Gastroesophageal sphincter (tissue), 4 donors: ENCODE measurements at places on chromosomes 11 and 22.

DNA sequence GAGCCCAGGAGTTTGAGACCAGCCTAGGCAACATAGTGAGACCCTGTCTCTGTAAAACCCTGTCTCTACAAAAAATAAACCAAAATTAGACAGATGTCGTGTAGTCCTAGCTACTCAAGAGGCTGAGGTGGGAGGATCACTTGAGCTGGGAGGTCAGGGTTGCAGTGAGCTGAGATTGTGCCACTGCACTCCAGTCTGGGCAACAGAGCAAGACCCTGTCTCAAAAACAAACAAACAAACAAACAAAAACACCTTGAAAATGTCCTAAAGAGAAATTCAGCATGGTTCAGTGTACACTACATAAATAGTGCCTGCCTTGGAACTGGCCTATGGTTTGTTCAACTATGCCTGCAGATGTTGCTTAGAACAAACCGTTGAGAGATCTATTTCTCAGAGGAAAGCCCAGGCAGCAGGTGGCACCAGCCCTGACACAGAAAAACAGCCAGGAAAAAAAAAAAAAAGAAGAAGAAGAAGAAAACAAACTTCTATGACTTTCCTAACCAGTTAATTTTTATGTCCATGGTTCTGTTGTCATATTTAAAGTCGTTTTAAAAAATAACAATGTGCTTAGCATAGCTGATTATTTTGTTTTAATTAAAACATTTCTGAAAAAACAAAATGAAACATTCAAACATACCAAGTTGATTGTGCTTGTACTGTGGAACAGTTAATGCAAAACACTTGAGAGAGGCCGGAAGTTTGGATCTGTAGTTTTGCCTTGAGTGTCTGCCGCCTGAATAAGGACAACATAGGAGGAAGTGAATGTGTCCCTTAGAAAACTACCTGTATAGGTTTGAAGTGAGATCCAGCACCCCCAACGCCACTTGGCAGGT, 5.4 kb downstream of the KREMEN1 start:
- no peak for ATAC-seq

DNA sequence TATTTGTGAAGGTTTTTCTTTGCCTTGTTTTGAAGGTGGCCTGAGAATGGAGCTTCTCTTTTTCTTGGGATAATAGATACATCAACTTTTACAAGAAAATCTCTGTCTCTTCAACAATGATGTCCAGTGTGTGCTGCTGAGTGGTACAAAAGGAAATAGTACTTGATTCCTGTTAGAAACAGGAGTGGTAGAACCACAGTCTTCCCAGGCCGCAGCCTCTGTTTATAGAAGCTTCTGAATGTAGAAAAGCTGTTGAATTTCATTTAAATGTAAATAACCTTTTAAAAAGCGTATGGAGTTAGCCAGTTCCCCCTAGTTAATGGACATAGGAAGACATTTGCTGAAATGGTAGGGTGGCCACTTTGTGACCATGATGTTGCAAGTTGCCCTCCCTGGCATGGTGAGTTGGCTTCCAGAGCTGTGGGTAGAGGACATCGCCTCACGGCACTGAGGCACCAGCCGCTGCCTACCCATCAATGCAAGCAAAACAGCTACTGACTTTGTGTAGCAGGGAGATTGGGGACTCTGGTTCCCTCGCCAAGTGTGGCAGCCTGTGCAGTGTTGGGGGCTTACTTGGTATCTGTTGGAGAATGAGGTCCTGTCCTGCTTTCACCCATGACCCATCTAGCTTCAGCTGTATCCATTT, 31.6 kb downstream of the C11orf91 start:
- ATAC-seq = no peak

- ATAC-seq = no peak
These were observed 86.4 kb downstream of the MYO18B start for GRCh38 chr22:25828422-25828821.

DNA sequence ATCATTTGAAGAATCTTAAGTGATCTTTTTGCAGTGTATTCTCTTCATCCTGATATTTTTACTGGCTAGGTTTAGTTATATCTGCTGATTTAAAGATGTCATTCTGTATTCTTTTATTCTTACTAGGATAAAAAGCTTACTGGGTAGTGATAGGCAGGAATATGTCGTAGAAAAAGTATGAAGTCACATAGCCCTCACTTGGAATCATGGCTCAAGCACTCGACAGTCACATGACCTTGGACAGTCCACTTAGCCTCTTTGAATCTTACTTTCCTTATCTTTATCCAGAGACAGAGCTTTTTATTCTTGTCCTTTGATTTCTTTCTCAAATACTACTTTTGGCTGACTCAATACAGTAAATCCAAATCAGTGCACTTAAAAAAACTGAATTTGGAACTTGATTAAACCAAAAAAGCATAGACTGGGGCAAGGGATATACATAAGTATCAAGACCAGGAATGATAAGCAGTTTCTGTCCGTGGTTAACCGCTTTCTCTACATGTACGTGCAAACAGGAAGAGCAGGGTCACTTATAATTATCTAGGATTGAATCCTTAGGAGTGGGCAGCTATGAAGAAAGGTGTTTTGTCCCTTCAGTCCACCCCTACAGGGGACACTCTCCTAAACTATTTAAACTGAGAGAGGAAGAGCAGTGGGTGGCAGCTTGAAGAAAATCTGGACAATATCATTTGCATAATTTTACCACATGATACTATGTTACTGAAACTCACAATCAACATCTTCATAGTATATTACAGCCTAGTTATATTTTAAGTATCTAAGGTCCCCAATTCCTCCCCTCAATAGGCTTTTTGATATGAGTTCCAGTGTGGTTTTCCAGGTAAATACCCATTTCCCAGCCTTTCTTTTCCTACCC, 8.0 kb downstream of the MMP7 start:
- ATAC-seq = no peak

- ATAC-seq = no peak
These were observed 680.9 kb upstream of the ANO5 start for GRCh38 chr11:21511835-21512440.

DNA sequence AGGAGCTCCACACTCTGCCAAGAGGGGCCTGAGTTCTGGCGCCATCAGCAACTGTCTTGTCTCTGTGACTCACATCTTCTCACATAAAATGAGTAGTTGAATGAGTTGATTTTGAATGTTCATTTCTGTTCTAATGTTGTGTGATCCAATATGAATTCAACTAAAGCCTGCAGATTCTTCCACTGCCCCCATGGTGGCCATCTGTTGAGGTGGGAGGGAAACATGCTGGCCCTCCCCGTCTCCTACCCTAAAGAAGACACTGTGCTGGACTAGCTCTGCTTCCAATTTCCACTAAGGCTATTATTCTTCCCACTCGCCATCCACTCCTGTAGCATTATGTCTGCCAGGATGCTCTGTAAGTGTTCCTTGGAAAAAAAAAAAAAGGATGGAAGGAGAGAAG, 555.6 kb upstream of the LARGE1 start:
- no peak for ATAC-seq

DNA sequence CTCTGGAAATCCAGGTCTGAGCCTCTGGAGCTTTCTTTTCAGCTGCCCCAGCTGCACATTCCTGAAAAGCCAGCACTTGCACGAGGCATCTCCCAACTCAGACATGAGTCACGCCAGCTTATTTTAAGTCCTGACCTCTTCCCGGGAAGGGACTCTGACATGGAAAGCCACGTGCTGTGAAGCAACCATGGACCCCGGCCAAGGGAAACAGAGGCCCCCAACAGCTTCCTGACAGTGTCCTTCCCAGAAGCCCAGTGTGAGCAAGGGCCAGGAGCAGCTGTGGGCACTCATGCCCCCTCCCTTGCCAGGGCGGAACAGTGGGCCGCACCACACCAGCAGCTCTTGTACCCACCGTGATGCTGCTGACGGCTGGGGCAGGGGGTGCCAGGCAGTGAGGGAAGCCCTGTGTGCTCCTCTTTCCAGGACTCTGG, 118.8 kb upstream of the CADM1 start:
- ATAC-seq = peak; percentile 85

DNA sequence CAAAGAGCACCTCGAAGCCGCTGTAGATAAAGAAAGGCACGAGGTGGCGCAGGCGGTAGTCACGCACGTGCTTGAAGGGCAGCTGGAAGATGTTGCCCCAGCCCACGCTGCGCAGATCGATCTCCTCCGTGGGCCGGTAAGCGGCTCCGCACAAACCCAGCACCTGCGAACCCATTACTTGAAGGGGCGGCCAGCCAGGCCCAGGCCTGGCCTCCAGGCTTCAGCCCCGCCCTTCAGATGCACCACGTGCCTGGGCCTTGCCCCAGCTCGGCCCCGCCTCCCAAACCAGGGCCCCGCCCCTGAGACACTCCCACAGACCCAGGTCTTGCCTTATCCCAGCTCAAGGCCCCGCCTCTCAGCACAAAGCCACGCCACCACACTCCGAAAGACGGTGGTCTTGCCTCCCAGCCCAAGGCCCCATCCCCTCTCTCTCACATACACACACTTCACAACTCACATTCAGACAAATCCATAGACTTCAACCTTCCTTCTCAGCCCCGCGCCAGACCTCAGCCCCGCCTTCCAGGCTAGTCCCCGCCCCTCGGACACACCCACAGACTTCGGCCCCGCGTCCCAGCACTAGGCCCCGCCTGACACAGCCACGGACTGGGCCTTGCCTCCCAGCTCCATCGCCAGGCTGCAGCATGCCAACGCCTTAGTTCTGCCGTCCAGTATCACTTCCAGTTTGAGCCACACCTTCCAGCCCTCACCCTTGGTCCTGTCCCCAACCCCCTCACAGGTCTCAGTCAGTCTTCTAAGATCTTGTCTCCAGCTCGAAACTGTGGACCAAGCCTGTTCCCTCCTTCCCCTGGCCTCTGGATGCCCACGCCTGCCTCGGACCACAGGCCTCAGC, 7.0 kb downstream of the UNC93B1 start:
- ATAC-seq = peak; percentile 82

GRCh38 chr11:116901211-116901610, 63.8 kb upstream of the APOA1 start:
- ATAC-seq = no peak

DNA sequence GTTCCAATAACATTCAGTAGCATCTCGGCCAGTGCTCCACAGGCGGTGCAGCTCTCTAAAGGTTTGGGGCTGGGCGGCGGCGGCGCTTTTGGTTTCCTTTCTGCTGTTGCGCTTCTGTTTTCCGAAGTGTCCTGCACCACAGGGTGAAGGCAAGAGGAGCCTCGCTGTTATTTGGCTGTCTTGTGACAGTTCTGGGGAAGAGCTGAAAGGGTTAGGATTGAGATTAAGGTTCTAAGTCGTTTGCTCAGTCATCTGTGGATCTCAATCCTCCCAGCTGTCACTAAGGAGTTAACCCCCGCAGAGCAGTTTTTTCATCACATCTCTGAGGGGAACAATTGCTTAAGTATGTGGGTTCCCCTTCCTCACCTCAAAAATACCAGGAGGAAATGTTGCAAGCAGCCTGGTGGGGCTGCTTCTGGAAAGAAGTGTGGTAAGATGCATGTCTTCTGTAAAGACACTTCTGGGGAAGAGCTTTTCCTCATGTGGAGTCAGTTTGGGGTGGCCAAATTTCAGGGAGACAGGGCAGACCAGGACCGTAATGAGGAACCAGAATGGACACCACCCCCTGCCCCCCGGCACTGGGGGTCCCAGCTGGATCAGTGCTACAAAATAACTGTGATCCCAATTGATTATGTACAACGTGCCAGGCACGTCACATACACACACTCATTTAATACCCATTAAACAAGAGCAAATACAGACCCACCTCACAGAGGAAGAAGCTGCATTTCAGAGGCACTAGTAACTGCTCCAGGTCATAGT, 14.2 kb downstream of the TMEM121B start:
- peak; percentile 26 for ATAC-seq

DNA sequence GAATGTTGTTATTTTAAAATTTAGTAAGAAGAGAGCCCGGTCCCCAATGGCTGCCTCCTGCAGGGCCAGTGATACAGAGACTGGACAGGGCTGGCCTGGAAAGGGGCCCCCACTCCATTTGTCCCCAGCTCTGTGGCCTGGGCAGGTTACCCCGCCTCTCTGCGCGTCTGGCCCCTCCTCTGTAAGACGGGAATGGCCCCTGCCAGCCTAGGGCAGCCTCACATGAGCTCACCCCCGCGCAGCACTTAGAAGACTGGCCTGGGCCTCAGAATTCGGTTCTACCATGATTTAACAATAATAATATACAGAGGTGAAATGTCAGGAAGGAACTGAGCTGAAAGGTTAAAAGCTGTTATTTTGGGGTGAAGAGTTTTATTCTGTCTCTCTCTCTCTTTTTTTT, 1.3 kb downstream of the APOBEC3G start:
- ATAC-seq = no peak

- no peak for ATAC-seq
These were observed 7.5 kb upstream of the TSGA10IP start for GRCh38 chr11:65937766-65938165.

- ATAC-seq = no peak
These were observed 101.7 kb downstream of the TEAD1 start for GRCh38 chr11:12775955-12776354.

GRCh38 chr11:60118338-60118737, 29.9 kb downstream of the MS4A2 start:
- no peak for ATAC-seq

- ATAC-seq = no peak
These were observed 44.8 kb upstream of the CADM1 start for GRCh38 chr11:115548878-115549528.

GRCh38 chr11:96827164-96827563, 437.4 kb downstream of the JRKL start:
- no peak for ATAC-seq

DNA sequence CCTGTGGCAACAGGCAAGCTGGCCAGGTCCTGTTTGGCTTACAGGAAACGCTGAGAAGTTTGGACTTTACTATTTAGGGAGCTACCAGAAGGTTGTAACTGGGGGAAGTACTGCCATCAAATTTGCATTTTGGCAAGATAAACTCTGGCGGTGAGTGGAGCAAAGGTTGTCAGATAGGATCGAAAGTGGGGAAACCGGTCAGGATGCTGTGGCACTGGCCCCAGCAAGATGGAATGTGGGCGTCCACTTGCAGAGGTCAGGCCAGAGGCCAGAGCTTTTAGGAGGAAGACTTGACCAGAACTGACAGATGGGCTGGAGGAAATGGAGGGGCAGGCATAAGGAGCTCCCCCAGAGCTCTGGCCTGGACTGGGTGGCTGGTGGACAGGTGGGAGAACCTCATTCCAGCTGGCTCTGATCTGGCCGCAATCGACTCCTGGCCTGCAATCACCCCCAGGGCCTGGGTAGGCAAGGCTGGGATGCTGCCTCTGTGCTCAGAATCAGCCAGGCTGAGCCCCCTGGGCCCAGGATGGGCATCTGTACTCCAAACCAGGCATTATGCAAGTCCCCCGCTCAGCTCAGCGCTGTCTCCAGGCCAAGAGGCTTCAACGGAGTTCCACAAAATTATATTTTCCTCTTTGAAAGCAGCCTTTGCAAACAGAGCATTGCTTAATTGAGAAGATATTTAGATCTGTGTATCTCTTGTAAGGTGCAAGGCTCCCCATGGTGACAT, 178.3 kb upstream of the NECTIN1 start:
- no peak for ATAC-seq

- ATAC-seq = no peak
These were observed 1.4 kb downstream of the PCF11 start for GRCh38 chr11:83158357-83158786.
